Activated naive CD4-positive, alpha-beta T cell treated with anti-CD3 and anti-CD28 coated beads for 36 hours (primary cell): ENCODE measurements at places on chromosomes 2 and 18. TPM values are rescaled to one million over a fixed set of nuclear protein-coding genes. Genes with fewer than 3 reads are reported as not detected.

- no peak for DNase-seq
- H3K4me1 ChIP-seq, result no peaks in the 10 kb centered on the region
- H3K4me3 ChIP-seq, result no peak overlapping the region
- no peaks in the 10 kb centered on the region for H3K36me3 ChIP-seq
- no peak overlapping the region for H3K27ac ChIP-seq
Measured at GRCh38 chr2:80573950-80574349, 269.4 kb upstream of the LRRTM1 start.

GAREM1 gene
- total RNA-seq, result 0.31 TPM

GRCh38 chr2:159095813-159096212 lies 127.4 kb downstream of the TANC1 start:
- peaks cover 46% of the 10 kb centered on the region for H3K4me1 ChIP-seq
- no peak overlapping the region for H3K27ac ChIP-seq
- DNase-seq, result no peak

CFAP210 gene
- total RNA-seq, result not detected

EHD3 gene
- 0.74 TPM for total RNA-seq

PTPRM gene
- 4.3 TPM for total RNA-seq

GRCh38 chr18:36511791-36512352 lies 214.4 kb downstream of the FHOD3 start:
- peaks cover 2% of the 10 kb centered on the region for H3K27me3 ChIP-seq
- no peak for DNase-seq
- no peaks in the 10 kb centered on the region for H3K4me1 ChIP-seq
- no peak overlapping the region for H3K4me3 ChIP-seq

HOXD3 gene
- total RNA-seq, result not detected

DNA sequence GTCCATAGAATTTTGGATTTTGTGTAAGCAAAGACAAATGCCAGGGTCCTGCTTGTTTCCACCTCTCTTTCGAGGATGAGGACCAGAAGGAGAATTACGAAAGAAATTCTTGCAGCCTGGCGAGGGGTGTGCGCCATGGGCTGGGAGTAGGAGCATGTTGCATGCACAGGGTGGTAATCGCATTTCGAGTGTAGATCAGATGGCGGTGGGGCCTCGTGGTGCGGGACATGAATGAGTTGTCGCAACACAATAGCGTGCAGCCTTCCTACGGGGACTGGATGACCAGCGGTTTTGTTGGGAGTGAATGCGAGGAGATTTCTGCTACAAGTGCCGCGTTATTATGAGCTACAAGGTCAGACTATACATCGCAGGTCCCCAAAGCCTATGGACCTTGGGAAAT lies 4.2 kb upstream of the EN1 start:
- no peaks in the 10 kb centered on the region for H3K36me3 ChIP-seq
- H3K4me3 ChIP-seq, result no peak overlapping the region
- H3K27ac ChIP-seq, result no peak overlapping the region
